ENCODE measurements at places on chromosomes 7 and 10.
A peak's percentile ranks its signal among the peaks of the same experiment; 100 is the strongest.

- no peak for DNase-seq
Observed at GRCh38 chr7:140641524-140642195, 1.0 kb upstream of the DENND2A start.

DNA sequence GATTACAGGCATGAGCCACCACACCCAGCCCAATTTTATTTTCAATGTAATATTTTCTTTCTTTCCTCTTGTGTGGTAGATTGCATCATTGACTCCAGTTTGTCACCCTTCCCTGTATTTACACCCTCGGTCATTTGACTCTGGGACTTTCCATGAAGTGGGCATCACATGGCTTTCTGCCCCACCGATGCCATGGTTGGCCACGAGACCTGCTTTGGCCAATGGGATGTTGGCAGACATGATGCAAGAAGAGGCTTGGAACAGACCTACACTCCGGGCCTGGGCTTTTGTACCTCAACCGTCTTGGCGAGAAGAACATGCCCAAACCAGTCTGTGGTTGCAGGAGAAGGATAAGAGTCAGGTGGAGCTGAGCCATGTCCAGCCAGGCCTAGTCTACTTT lies 38.8 kb upstream of the CACUL1 start:
- DNase-seq: no peak

DNA sequence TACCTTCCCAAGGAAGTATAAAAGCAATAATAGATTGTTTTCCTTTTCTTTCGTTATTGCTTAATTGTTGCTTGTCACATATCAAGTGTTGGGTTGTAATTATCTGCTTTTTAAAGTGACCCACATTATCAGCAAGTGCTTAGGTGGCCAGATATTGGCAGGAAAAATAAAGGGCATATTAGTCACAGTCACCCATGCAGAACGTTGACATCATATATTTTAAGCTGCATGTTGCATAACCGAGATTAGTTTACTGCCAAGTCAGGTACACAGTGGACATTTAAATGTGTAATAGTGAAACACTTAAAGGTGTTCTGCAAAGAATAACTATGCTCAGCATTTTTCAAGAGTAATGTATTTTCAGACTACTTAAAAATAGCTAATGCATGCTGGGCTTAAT lies 11.4 kb downstream of the NEBL start:
- DNase-seq: no peak

DNA sequence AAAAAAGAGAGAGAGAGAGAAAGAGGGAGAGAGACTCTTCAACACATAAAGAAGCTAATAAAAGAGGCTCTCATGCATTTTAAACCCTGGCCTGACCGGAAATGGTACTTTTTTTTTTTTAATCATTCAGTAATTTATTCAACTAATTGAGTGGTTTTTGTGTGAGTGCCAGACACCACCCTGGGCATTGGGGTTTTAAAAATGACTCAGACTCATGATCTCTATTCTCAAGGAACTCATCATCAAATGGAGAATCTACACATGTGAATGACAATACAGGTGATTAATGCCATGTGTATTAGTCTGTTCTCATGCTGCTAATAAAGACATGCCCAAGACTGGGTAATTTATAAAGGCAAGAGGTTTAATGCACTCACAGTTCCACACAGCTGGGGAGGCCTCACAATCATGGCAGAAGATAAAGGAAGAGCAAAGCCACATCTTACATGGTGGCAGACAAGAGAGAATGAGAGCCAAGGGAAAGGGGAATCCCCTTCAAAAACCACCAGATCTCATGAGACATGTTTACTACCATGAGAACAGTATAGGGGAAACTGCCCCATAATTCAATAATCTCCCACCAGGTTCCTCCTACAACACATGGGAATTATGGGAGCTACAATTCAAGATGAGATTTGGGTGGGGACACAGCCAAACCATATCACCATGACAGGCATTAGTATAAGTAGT lies 158.5 kb upstream of the AUTS2 start:
- no peak for DNase-seq

- DNase-seq: no peak
Observed at GRCh38 chr10:89873055-89873454, 171.7 kb downstream of the KIF20B start.

DNA sequence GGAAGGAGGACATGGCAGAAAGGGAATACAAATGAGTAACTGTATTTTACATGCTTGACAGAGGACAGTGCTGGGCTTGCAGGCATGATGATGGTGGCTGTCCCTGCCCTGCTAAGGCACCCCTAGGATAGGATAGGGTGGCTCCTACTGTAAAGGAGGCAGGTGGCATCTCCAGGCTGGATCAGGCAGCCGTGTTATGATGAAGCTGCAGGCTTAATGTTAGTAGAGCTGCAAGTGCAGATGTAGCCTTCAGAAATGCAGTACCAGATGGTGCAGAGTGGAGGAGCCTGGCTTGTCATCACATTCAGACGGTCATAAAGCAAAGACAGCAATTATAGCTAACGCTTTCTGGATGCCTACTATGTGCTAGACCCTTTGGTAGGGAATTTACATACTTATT lies 287.9 kb upstream of the PODXL start:
- DNase-seq: no peak

GRCh38 chr7:18408461-18408860 lies 87.1 kb upstream of the HDAC9 start:
- DNase-seq: no peak

DNA sequence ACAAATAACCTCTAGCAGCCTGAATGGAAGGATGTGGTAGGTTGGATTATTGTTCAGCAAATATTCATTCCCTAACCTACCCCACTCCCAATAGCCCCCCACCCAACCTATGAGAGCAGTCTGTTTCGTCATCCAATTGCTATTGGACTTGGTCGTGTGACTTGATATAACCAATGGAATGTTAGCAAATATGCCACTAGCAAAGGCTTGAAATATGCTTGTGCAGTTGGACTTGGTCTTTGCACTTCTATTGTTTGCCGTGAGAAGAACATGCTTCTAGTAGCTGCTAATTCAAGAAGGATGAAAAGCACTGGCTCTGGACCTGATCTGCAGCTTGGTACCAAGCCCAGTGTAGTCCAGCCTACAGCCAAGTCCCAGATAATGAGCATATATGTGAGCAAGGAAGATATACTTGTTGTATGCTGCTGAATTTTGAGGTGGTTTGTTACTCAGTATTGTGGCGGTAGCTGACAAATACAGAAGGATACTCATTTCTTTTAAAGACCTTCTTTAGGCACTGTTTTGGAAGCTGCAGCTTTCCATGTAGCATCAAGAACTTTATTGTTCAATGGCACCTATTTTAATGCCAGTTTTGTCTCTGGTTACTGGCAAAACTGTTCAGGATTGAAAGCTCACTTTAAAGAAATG lies 180.4 kb downstream of the EXOC4 start:
- no peak for DNase-seq

- no peak for DNase-seq
Observed at GRCh38 chr10:96789571-96790108, 42.5 kb upstream of the LCOR start.

GRCh38 chr10:131748831-131749766 lies 151.7 kb upstream of the PPP2R2D start:
- no peak for DNase-seq

DNA sequence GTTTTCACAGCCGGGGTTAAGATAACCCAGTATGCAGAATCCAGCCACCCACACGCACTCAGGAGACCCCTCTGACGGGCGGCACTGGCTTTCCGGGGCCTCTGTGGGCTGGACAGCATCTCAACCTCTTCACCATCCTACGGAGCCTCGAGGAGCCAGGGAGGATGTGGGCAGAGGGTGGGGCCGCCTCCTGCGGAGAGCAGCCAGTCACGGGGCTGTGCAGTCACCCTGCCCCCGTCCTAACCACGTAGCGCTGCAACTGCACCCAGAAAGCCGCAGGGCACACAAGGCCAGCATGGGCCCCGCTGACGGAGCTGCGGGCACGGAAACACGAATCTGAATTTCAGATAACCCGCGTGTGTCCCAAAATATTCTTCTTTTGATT lies 270.3 kb downstream of the ELFN1 start:
- peak; percentile 85 for DNase-seq

- no peak for DNase-seq
Observed at GRCh38 chr10:68192113-68192512, 39.8 kb downstream of the ATOH7 start.

- no peak for DNase-seq
Observed at GRCh38 chr10:27531336-27531847, 27.3 kb downstream of the RAB18 start.

- no peak for DNase-seq
Observed at GRCh38 chr7:150430465-150431085, 19.9 kb upstream of the GIMAP8 start.

GRCh38 chr7:46459942-46460341 lies 538.9 kb upstream of the IGFBP3 start:
- no peak for DNase-seq

DNA sequence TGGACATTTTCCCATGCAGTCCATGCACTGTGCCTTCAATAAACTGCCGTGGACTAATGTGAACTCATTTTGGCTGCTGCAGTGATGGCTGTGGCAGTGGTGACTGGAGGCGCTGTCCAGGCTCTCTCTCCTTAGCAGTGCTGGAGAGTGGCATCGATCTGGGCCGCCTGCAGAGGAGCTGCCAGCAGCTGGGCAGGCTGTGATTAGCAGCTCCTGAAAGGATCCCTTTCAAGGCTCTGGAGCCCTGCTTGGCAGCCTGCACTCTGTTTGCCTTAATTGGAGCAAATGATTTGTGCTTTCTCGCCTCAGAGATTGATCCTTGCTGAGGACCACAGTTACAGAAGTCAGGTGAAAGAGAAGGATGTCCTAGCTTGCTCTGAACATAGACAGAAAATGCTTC lies 130.1 kb upstream of the VWC2 start:
- DNase-seq: no peak

DNA sequence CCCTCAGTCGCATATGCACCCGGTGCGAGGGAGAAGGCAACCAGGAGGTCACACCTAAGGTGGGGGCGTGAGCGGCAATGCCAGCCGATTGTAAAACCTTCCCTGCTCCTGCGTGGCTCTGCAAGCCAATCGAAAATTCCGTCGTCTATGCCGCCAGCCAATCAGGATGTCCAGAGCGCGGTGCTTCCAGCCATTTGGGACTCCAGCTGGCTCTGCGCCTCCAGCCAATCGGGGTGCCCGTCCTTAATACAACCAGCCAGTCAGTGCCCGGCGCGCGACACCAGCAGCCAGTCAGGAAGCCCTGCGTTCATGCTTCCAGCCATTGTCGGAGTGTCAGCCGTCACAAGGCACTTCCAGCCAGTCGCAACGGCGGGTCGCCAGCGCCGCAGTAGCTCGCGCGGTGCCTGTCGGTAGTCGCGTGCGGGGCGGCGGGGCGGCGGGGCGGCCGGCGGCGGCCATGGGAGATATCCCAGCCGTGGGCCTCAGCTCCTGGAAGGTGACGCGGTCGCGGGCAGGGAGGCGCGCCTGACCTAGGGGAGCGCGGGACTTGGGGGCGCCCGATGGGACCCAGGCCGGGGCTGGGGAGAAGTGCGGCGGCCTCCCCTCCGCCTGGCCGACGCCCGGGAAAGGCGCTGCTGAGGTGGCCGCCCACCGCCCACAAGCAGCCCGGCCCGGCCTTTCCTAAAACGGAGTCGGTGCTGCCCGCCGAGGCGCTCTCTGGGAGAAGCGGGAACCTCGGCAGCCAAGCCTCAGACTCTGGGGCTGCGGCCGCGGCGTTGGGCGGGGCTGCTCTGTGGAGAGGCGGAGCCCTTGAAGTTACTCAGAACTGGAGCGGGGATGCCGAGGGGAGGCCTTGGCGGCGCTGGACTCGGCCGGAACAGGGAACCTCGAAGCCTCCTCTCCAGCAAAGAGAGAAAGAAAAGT lies at the start of gene AKR1E2:
Gene AKR1E2 (plus strand): TSS at position 340 of the 924 bp plus-strand sequence. CDS start 118 bp downstream, at position 458.
- DNase-seq: peak; percentile 79

- no peak for DNase-seq
Observed at GRCh38 chr7:141685285-141686023, 16.5 kb downstream of the DENND11 start.

- DNase-seq: no peak
Observed at GRCh38 chr10:119817991-119818888, 54.4 kb downstream of the MCMBP start.

- no peak for DNase-seq
Observed at GRCh38 chr7:91374321-91374989, 110.2 kb downstream of the FZD1 start.

DNA sequence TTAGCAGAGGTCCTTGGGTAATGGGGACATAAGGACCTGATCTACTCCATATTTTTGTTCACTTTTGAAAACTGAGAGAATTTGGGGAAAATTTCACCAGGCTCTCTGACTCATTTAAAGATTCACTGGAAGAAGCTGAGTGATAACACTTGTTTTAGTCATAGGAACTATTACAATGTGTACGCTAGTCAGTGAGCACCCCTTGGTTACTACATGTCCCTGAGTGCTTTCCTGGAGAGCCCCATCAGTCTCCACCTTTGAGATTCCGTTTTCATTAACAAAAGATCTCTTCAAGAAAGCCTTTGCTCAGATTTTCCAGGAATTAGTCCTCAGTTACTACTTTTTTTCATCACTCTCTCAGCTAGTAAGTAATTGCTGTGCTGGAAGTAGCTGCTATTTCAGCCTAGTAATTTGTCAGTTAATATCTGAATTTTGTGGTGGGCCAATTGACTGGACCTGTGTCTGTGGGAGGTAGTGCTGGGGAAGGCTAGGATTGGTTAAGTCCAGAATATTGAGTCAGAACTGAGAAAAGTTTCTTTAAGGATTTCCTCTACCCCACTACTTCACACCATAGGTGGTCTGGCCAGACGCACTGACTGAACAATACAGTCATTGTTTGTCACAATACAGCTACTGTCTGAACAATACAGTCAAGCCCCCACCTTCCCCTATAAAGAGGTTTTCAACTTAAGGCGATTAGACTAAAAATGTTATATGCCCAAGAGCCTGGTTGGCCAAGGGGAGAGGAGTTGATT lies 235.0 kb downstream of the CCDC7 start:
- DNase-seq: no peak

DNA sequence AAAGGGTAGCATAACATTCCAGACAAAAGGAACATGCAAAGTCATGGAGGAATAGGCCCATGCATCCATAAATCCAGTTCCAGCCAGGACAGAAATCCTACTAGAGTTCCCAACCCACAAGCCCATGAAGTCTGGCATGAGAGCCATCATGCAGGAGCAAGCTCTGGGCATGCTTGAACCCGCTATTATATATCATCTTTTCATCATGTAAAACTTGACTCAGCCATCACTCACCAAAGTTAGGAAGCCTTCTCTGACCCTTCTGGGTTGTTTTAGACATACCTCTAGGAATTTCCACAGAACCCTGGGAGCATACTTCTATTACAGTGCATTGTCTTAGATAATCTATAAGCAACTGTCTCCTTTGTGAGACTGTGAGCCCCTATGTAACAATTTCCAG lies 293.0 kb upstream of the NPSR1 start:
- DNase-seq: no peak
